ENCODE measurements at places on chromosomes 12 and 14.

GRCh38 chr12:115504306-115505290 is 772.9 kb downstream of the MED13L start:
- DNase-seq, result no peak

DNA sequence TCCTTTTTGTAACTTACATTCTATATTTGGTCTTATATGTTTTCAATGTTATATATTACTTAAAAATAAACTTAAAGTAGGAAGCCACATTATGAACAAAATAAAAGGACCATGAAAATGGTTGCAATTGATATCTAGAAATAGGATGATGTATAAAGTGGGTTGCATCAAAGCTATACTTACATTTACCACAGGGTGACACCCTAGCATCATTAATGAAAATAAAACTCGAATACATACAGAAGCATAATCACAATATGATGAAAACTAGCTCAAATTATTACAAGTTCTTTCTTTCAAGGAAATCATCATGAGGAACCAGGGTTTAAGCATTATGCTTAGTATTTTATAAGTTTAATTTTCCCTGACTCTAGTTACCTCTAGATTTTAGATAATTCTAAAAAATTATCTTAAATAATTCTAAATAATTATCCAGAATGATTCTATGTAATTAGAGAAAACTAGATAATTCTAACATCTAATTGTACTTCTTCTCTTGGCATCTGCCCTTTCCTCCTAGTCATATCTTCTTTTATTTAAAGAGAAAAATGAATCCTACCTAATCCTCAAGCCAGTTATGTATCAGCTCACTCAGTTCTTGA is 31.2 kb downstream of the TAS2R7 start:
- no peak for DNase-seq

DNA sequence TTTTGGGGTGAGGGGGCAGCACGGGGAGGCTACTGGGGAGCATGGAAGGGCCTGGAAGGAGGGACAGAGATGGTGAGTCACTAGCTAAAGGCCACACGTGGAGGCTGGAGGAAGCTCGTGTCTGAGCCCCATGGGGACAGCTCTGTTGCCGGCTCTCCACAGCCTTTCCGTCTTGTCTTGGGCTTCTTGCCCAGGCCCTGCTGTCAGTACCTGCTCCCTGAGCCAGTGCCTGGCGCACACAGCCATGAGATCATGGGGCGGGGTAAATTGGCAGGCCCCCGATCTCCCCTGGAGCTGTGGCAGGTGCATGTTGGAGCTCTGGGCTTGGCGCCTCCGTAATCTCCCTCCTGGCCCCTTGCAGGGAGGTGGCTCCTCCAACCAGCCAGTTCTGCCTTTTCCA is 16.1 kb upstream of the KRT80 start:
- DNase-seq, result peak; percentile 71

GRCh38 chr14:57485635-57486034 is 8.0 kb downstream of the CCDC198 start:
- no peak for DNase-seq

DNA sequence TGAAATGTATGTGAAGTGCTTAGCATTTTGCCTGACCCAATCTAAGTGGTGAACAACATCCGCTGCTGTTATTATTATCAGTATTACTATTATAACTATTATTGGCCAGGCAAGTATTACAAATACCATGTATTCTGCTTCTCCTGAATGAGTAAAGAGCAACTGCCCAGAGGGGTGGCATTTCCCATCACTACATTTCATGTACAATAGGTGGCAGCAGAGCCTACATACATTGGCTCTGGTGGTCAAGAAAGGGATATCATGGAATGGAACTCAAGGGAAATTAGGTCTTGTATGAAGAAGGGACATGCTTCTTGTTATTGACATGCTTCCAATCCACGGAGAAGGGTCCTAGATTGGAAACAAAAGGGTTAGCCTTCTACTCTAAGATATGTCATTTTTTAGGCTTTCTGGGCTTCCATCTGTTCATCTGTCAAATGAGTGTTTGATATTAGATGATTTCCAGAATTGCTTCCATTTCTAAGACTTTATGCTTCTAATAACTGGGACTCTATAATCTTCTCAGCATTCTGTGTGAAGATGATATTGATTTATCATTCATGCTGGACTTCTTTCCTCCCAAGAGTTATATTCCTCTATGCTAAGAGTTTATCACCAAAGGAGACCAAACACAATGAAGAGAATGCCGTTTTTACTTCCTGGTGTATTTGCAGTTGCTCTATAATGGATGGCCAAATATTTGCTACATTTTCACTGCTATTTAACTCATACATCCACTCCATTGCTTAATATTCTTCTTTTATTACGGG is 239.1 kb downstream of the SSPN start:
- DNase-seq, result no peak

GRCh38 chr14:56413721-56414120 is 165.9 kb upstream of the TMEM260 start:
- DNase-seq, result no peak

GRCh38 chr12:63319936-63320633 is 169.1 kb upstream of the AVPR1A start:
- no peak for DNase-seq

DNA sequence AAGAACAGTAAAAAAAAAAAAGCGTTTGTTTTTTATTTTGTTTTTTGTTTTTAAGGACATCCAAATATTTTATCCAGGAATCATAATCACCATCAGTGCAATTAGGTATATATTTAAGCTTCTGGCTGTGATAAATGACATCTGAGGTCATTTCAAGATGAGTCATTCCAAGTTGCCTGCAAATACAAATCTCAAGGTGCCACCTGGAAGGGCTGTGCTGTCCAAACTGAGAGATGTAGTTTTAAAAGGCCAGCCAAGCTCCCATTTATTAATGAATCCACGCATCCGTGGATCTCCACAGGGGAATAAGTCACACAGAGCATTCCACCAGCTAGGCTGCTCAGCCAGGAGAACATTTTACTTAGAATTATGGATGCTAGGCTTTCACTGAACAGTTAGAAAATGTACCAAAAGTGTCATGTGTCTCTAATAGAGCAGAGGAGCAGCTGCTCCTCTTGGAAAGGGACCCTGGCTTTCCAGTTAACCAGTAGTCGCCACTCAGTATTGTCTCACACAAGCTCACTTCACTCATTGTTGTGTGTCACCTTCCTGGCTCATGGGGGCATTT is 1151.4 kb upstream of the TMEM132C start:
- DNase-seq, result no peak

- DNase-seq, result no peak
These were observed 18.0 kb downstream of the BCL2L14 start for GRCh38 chr12:12088761-12089160.

DNA sequence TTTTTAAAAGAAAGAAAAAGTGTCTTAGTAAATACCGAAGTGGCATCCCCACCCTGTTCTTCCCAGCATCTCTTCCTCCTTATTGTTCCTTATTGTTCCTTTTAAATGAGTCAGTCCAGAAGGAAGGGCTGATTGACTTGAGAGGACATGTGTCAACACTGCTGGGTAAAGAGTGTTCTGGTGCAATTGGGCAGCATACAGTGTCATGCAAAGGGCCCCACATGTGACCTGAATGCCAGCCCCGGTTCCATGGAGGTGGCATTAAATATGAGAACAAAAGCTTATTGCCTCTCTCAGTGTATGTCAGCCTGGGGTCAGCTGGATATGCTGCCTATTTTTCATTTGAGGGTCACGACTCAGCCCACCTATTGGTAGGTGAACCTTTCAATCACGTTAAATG is 58.9 kb upstream of the RIC8B start:
- no peak for DNase-seq

- no peak for DNase-seq
These were observed 68.5 kb downstream of the SLC6A12 start for GRCh38 chr12:145369-145960.

DNA sequence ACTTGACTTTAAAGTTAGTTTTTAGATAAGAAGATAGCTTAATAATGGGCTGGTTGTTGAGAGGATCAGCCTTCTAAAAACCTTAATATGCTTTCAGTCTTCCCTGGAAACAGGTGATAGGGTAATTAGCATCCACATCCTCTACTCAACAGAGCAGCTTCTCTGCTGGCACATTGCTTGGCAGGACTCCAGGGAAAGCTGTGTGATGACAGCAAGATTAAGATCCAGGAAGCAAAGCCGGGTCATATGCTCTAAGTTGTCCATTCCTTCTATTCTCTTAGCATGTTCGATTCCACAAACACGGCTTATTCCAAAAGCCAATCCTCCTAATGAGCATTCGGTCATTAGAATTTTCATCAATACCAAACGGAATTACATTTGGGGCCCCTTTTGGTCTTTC is 87.0 kb downstream of the HMGA2 start:
- no peak for DNase-seq

DNA sequence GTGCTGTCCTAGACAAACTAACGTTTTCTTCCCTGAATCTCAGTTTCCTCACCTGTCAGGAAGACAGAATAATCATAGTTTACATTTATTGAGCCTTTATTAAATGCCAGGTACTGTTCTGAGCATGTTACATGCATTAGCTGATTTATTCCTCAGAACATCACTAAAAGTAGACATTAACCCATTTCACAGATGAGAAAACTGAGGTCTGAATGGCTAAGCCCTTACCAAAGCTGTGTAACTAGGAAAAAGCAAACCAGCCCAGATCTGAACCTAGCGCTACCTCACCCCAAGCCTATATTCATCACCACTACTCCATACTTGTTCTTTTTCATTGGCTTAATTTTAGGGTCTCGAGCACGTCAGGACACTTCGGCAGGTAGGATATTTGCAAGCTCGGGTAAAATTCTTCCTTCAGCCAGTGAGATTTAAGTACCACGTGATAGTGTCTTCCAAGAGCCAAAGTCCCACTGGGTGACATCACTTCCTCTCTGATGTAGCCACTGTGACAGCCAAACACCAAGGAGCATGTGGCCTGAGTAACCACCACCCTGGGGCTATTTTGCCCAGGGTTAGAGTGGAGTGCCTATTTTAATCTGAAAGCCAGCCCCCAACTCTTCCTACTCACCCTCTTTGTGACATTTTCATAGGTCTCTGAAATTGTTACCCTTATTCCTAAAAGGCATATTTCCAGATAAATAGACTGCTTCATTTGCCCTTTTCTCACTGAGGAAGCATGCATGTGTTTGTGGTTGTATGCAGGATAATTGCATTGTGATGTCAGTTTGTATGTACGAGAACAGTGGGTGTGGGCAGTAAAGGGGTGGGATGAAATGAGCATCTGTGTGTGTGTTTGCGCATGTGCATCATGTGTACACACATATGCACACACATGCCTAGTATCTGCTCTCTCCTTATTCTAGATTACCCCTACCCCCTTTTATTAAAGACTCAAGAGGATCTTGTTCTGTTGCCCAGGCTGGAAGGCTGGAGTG is 62.2 kb upstream of the WSCD2 start:
- DNase-seq, result no peak

GRCh38 chr12:115380546-115381120 is 696.7 kb upstream of the TBX3 start:
- DNase-seq, result no peak

DNA sequence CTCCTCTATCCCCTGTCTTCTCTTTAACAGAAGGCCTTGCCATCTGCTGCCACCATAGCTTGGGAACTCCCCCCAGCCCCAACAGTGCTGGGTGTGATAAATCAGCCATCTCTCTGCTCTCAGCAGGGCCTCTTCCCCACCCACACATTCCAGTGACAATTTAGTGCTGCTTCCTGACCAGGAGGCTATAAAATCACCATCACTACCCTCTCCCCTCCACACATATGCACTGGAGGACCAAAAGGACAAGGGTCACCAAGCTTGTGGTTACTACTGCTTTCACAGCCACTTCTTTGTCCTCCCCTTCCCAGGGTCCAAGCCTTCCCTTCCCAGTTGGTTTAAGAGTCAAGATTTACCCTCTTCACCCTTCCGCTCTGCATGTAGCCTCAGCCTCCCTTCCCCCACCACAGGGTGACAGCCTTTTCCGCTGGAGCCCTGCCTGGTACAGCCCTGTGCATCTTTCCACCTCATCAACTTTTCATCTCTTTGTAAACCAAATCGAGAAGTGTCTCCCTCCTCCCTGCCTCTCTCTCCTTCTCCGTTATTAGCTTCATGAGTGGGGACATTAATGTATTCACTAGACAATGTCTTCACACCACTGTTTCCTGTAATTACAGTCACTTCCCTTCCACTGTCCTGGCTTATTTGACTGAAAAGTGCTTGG is 9.4 kb downstream of the PSMB5 start:
- DNase-seq, result no peak

DNA sequence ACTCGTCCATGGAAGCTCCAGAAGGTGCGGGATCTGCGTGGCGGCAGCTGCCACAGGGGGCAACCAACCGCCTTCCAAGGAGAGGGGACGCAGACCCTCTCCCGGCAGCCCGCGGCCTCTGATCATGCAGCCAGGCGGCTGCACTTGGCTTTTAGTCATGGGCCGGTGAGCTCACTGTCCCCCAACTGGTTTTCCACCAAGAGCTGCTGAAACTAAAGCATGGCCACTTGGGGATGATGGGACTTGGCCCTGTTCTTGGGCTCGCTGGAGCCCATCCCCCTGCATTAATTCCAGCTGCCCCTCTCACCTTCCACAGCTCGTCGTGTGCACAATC is 39.1 kb downstream of the CCDC85C start:
- no peak for DNase-seq

GRCh38 chr12:32382226-32382625 is 17.1 kb upstream of the FGD4 start:
- no peak for DNase-seq

DNA sequence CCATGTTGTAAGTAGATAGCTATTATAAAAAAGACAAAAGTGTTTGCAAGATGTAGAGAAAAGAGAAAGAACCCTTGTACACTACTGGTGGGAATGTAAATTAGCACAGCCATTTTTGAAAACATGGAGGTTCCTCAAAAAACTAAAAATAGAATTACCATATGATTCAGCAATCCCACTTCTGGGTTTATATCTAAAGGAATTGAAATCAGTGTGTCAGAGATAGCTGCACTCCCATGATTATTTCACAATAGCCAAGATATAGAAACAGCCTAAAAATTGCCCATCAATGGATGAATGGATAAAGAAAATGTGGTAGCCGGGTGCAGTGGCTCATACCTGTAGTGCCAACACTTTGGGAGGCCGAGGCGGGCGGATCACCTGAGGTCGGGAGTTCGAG is 9.2 kb downstream of the PSMC6 start:
- DNase-seq, result no peak

DNA sequence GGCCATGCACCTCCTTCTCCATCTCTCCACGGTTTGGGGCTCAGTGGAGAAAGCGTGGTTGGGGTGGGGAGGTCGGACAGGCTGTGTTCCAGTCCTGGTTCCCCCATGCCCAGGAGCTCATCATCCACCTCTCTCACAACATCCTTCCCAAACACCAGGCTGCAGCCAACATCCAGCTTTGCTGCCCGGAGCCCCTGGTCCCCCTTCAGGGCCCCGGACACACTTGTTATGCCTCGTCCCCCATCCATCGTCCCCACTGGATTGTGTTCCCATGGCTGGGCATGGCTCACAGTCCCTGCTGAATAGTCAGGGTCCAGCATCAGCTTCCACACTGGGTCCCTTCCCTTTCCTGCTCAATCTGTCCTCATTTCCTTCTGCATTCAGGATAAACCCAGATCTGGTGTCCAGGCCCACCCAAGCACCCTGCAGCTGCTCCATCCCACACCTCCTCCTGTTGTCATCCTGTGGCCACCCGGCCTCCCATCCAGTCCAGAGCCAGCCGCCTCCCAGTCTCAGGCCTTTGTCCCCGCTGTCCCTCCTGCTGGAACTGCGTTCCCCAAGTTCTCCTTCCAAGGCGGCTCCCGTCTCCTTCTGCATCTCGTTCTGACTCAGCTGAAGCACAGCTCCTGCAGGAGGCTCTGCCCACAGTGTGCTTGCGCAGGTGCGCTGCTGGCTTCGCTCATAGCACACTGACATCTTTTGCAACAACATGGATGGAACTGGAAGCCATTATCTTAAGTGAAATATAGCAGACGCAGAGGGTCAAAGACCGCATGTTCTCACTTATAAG is 211.4 kb upstream of the RTL1 start:
- no peak for DNase-seq

GRCh38 chr12:104790296-104791125 is 167.6 kb downstream of the SLC41A2 start:
- peak; percentile 87 for DNase-seq

Measured in aorta (tissue), 5 donors.